GM13976 (cell line): ENCODE measurements at places on chromosomes 3 and 15.
A peak's percentile ranks its signal among the peaks of the same experiment; 100 is the strongest.

- no peak for DNase-seq
Observed at GRCh38 chr3:76040946-76041345, 255.6 kb upstream of the ZNF717 start.

- no peak for DNase-seq
Observed at GRCh38 chr3:72018343-72018984, 233.5 kb upstream of the PROK2 start.

DNA sequence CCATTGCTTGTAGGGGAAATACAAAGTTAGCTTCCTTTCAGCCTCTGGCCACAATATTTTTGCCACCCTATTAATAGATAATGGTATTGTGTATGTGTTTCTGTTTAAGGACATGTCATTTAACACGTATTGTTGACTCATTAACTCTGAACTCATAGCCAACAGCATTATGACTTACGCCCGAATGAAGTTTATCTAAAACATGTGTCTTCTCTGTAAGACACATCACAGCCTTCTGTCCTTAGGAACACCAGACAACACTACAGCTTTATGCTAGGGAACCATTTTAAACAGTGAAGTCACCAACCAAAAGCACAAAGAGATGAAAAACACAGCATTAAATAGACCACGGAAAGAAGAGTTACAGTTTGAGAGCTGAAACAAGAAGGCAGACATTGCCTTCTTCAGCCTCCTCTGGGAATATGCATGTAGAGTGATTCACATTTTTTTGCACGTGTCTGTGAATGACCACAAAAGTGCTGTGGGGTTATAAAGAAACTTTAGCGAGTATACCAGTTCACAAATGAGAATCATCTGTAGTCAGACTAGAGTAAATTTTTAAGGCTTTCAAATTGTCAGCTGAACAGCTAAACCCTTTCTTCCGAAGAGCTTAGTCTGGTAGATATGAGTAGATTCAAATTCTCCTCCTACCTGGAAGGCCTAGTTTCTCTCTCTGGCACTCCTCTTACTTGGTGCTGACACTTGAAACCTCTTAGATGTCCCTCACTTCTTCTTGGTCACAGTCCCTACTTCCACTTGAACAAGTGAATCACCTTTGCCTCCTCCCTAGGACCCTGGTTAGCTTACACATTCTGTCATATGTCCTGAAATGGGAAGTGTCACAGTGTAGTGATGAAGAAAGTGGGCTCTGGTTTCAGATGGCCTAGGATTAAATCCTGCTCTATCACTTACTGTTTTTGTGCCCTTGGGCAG is 32.2 kb downstream of the MCTP2 start:
- peak; percentile 11 for DNase-seq

GRCh38 chr3:20645340-20645739 is 459.3 kb upstream of the SGO1 start:
- DNase-seq = no peak

GRCh38 chr3:160929595-160929994 is 173.6 kb downstream of the PPM1L start:
- no peak for DNase-seq

DNA sequence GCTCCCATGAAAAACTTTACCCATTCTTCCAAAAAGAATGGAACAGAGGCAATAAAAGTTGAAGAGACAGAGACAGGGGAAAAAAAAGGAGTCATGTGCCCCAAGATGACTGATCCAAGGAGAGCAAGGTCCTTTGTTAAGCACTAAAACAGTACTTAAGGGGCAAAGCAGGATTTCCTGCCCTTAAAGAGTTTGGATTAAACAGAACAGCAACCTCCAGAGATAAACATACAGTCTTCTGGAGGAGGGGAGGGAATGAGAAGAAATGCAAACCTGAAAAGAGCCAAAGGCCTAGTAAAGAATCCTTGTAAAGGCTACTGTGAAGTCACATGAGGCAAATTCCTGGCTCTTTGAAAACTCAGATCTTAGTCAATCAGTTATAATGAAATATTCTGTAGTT is 38.2 kb downstream of the SHQ1 start:
- no peak for DNase-seq

- no peak for DNase-seq
Observed at GRCh38 chr3:71515636-71516365, 67.7 kb downstream of the FOXP1 start.

GRCh38 chr3:166697495-166697894 is 682.6 kb downstream of the ZBBX start:
- DNase-seq = no peak

GRCh38 chr3:132661101-132661500 is 972 bp downstream of the UBA5 start:
- DNase-seq = no peak

- no peak for DNase-seq
Observed at GRCh38 chr3:30342318-30343060, 263.9 kb upstream of the TGFBR2 start.

DNA sequence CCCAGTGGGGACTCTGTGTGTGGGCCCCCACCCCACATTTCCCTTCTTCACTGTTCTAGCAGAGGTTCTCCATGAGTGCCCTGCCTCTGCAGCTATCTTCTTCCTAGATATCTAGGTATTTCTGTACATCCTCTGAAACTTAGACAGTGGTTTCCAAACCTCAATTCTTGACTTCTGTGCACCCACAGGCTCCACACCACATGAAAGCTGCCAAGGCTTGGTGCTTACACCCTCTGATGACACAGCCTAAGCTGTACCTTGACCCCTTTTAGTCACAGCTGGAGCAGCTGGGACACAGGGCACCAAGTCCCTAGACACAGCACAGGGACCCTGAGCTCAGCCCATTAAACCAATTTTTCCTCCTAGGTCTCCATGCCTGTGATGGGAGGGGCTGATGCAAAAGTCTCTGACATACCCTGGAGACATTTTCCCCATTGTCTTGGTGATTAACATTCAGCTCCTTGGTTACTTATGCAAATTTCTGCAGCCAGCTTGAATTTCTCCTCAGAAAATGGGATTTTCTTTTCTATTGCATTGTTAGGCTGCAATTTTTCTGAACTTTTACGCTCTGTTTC is 304.5 kb downstream of the OTOL1 start:
- DNase-seq = no peak

- no peak for DNase-seq
Observed at GRCh38 chr15:49720261-49720660, 99.4 kb downstream of the DTWD1 start.

DNA sequence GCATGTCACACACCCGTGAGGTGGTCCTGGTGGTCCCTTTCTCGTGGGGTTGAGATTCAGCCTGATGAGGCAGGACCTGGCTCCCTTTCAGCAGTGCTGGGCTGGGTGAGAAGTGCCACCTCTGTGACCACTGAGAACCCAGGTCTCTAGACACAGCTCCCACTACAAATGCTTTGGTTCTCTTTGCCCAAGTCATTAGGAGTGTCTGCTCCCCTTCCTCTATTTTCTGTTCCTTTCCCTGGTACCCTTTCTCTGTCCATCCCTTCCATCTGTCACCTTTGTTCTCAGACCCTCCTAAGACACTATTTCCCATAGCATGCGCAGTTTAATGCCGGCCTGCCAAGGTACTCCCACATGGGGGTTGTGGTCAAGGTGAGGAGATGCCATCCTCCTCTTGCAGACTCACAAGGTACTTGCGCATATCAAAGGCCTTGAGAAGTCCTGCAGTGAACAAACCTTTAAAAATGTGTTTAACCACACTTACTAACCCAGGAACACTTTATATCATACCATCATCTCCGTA is 297.7 kb downstream of the LRTM1 start:
- no peak for DNase-seq

DNA sequence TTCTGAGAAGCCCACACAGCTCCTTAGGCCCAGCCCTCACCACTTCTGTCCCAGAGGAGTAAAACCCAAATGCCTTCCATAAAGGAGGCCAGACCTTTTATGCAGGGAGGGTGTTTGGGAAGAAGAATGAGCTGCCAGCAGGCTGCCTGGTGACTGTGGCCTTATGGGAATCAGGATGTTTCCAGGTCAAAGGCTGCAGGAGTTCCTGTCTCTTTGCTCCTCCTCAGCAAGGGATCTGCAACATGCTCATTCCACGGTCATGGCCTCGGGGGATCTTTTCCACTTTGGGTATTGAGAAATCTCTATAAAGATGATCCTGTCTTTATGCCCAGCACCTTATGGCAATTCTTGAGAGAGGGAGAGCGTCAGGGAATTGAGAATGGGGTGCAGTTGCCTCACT is 25.2 kb upstream of the MAGEF1 start:
- DNase-seq = no peak

DNA sequence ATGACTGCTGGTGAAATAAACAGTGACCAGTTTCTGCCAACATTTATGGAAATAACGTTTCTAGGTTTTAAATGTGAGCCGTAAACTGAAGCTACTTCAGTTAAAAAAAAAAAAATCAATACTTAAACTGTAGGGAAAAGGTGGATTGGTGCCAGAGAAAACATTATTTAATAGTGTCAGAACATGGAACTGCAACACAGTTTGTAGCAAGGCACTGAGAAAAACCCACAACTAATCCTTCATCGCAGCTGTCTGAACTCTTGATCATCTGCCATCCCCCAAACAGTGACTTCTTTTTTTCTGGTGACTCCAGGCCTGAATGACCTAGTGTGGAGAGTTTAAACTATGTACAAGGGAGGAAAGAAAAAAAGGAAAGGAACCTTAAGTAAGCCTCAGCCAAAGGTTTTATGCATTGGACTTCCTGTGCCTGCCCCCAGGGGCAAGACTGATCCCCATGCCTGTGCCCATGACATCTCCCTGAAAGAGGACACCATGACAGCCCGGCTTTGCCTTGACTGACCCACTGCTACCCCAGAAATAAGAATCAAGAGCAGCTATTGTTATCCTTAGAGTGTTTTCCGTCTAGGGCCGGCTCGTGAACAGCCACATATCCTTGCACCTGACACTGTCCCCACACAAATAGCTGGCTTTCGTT is 33.1 kb downstream of the CRTAP start:
- no peak for DNase-seq
